ENCODE measurements at places on chromosomes 1 and 21.

- no peak for DNase-seq
These were observed 626.2 kb downstream of the SMYD3 start for GRCh38 chr1:245880754-245881403.

DNA sequence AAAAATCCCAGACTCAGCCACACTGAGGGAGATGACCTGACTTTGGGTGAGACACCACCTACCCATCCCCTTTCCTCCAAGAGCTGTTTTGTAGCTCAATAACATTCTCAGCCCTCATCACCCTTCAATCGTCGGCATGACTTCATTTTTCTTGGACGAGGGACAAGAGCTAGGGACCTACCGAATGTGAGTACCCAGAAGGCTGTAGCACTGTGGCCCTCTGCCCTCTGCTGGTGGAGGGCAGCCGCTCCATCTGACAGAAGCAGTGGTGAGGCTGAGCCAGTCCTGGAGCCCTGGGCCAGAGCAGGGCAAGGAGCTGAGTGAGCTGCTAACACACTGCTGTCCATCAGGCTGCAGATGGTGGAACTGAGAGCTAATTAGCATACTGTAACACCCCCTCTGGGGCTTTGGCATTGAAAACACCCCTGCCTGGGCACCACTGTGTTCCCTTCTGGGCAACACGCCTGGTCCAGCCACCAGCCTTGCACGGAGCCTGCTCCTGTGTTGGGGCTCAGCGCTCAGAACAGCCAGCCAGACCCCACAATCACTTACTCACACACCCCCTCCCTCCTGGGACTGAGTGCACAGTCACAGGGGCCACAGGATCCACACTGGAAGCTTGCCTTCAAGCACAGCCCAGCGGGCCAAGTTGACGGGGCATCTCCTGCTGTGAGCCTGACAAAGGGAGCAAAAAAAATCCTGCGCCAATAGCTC, 18.3 kb upstream of the ALPL start:
- DNase-seq = no peak

GRCh38 chr1:87123610-87124009, 205.1 kb upstream of the LMO4 start:
- DNase-seq = no peak

- DNase-seq = peak; percentile 89
These were observed at the start of gene PIGV for GRCh38 chr1:26787706-26788514. TSS of gene PIGV (plus strand) at chr1:26787950. CDS start at chr1:26790816, 2,866 bp downstream.

GRCh38 chr1:7448986-7449385, 322.1 kb upstream of the VAMP3 start:
- no peak for DNase-seq

DNA sequence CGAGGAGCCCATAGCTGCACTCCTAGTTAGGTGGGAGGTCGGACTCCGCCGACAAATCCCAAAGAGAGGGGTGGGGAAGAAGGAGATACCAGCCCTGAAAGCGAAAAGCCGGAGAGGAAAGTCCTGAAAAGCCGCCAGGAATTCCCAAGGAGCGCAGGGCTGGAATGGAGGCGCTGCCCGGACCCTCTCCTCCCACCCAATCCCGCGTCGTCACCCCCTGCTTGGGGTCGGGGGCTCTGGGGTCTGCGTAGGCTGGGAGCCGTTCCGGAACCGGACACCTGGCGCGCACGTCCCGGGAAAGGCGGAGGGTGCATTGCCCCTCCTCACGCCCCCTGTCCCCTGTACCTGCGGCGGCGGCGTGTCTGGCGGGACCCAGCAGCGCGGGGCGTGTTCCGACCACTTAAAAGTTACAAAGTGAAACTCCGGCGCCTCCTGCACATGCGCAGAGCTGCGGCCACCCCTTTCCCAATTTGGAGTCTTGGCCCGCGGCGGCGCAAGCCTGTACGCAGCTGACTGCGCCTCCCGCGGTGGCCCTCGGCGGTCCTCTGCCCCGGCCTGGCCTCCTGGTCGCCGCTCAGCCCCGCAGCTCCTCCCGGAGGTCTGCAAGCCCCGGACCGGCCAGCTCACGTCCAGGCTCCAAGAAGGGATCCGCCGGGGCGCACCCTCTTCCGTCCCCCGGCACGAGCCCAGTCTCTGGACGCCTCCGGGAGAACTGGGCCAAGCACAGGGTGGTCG, at the start of gene TMEM63A:
TMEM63A (minus strand) TSS at position 422 of the 735 bp plus-strand sequence. CDS start 4,800 bp downstream, outside the sequence.
- DNase-seq = peak; percentile 89

DNA sequence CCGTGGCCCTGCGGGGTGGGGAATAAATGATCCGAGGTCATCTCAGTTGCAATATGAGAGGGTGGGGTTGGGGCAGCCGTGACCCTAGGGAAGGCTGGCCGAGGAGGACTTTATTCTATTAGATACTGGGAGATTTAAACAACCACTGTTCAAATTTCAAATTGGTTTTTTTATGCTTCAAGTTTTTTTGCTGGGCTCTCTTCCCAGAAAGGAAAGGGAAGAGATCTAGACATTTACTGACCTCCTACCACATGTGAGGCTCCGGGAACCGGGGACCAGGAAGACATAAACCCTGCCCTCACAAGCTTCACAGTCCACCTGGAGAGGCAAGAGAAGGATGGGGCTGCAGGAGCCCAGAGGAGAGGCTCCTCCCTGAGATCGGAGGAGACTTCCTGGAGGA, 207.3 kb downstream of the FOXD2 start:
- no peak for DNase-seq

DNA sequence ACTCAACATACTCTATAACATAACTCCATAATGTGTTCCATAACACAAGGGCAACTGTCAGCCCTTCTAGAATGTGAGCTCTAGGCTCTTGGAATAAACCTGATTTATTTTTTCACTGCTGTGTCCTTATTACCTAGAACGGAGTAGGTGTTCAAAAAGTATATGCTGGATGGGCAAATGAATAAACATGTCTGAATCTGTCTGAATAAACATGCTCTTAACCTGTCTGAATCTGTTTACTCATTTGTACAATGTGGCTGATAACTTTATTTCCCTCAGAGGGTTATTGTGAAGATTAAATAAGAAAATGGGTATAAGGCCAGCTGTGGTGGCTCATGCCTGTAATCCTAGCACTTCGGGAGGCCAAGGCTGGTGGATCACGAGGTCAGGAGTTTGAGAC, 42.3 kb downstream of the AZIN2 start:
- no peak for DNase-seq

DNA sequence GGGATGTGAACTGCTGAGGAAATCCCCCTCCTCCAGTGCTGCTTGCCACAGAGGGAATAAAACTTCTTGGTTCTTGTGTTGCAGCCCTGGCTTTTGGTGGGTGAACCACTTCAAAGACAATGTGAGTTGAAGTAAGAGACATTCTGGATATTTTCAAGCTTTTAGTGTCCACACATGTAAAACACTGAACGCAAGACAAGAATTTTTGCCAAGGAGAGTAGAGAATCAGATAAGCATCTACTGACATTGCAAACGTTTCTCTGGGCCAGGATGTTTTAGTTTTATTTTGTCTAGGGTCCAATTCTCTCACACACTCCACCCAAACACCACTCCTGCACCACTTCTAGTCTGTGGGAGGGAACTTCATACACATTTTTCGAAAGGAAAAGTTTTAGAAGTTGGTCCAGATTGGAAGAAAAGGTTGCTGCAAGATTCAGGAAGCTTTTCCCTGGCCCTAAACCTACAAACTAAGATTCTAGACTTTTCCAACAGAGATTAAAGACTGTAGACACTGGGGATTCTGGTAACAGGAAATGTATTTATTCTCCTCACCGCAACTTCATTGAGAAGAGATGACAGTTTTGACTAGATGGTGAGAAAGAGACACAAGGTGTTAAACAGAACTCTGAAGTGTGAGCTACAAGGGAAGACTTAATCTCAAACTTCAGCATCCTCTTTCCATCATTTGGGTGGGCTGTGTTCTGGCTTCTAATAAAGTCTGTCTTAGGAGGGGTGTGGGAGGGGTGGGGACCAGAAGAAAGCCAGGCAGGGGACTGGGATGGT, 16.1 kb downstream of the FASLG start:
- no peak for DNase-seq

DNA sequence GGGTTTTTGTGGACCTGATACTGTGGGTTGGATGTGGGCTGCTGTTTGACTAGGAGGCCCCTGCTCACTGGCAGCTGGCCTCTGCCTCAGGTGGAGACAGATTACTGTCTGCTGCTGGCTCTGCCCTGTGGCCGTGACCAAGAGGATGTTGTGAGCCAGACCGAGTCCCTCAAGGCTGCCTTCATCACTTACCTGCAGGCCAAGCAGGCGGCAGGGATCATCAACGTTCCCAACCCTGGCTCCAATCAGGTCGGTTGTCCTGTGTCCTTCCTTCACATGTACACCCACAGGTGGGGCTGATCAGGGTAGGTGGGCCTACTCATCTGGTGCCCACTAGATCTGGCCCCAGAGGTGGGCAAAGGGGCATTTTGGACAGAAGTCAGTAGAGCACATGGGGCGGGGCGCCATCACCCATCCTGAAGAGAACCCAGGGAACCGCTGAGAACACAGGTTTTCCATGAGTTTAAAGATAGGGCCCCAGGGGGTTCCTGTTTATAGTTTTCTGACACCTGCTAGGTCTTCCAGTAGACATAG, 37.2 kb downstream of the ZBTB17 start:
- DNase-seq = no peak

DNA sequence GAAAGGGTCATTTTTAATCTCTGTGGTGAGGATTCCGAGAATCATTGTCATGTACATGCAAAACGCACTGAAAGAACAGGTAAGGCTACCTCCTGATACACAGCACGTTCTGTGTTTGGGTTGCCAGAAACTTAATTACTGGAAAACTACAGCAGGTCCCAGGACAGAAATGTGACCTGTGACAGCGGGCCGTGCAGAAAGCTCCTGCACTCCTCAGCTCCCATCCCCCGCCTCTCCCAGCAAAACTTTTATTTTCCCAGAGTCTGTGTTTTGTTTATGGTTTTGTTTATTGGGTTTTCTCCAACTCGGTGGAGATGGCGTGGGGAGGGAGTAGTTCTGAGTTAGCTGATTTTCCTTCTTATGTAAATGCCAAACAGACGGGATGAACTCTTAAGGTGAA, 44.7 kb downstream of the SLC44A3 start:
- no peak for DNase-seq

- DNase-seq = peak; percentile 14
These were observed 57.7 kb downstream of the ATG4C start for GRCh38 chr1:62841587-62842169.

GRCh38 chr1:55632058-55632457, 416.9 kb upstream of the USP24 start:
- DNase-seq = no peak

DNA sequence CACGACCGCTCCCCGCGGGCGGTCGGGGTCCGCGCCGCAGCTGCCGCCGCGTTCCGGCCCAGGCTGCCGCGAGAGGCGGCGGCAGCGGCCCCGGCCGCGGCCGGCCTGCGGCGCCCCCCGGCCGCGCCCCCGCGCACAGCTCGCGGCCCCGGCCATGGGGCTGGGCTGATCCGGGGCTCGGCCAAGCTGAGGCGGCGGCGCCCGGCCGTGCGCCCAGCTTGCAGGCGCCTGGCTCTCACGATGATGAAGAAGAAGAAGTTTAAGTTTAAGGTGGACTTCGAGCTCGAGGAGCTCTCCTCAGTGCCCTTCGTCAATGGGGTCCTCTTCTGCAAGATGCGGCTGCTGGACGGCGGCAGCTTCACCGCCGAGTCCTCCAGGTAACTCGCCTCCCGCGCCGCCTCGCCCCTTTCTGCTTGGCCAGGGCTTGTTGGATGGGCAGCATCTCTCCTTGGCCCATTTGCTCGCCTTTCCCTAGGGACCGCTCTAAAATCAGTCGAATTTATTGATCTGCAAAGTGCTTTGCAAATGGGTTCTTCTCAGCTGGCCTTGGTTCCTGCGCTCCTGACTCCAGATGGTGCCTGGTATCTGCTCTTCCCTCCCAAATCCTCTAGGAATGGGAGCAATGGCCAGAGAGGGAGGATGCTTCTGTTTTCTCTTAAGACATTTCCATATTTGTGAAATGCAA, 431 bp downstream of the EEIG2 start:
- DNase-seq = peak; percentile 42

GRCh38 chr1:103056423-103056822, 51.9 kb downstream of the COL11A1 start:
- DNase-seq = no peak

GRCh38 chr1:16724718-16725438, 15.4 kb upstream of the RNU1-4 start:
- no peak for DNase-seq

DNA sequence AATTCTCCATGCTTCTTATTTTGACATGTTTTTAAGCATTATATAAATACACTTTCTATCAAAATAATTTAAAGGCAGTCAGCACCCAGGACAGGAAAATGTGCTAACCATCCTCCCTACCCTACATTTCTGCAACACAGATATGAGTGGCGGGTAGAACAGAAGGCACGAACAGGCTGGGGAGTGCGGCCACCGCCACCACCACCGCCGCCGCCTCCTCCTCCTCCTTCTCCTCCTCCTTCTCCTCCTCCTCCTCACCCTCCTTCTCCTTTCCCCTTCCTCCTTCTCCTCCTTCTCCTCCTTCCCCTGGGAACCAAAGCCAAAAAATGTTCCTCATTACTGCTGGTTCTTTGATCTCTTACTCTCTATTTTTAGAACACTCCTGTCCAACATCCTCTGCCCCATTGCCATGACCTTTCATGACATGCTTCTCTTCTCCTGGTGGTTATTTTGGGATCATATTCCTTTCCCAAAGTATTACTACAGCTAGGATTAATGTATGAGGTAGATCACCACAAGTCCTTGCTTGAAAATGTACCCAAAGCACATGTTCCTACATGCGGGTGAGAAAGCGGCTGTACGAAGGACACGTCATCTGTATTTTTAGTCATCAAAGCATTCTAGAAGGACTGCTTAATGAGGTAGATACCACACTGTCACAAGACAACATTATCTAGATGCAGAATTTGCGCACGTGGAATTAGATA, 24.5 kb upstream of the CCN1 start:
- DNase-seq = no peak

GRCh38 chr1:24379733-24380315, 33.8 kb downstream of the STPG1 start:
- no peak for DNase-seq

DNA sequence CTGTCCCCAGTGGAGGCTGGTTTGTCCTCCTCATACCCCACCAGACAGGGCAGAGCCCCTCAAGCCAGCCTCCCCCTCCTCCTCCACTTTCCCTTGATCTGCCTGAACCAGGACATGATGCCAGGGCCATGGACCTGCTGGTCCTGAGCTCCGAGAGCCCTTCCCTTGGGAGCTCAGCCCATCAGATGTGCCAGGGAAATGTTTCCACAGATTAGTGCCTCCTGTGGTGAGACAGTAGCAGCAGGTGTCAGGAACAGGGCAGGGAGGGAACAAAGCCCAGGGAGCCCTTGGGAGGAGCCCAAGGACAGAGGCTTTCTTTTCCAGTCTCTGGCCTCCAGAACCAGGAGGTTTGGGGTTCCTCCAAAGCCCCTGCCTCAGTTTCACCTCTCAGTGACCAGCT, 14.6 kb upstream of the SLC41A1 start:
- DNase-seq = no peak

- no peak for DNase-seq
These were observed 308.0 kb downstream of the RRAGC start for GRCh38 chr1:38551318-38552307.

- no peak for DNase-seq
These were observed 8.3 kb downstream of the DISP3 start for GRCh38 chr1:11487196-11487751.

GRCh38 chr1:113872219-113872935, 865 bp upstream of the PTPN22 start:
- DNase-seq = peak; percentile 45
